ENCODE measurements at places on chromosomes 5 and 9.

- no peak for DNase-seq
These were observed 92.2 kb downstream of the DOCK8 start for GRCh38 chr9:306907-307306.

GRCh38 chr5:74413403-74414048 lies 227.0 kb downstream of the ENC1 start:
- DNase-seq = no peak

DNA sequence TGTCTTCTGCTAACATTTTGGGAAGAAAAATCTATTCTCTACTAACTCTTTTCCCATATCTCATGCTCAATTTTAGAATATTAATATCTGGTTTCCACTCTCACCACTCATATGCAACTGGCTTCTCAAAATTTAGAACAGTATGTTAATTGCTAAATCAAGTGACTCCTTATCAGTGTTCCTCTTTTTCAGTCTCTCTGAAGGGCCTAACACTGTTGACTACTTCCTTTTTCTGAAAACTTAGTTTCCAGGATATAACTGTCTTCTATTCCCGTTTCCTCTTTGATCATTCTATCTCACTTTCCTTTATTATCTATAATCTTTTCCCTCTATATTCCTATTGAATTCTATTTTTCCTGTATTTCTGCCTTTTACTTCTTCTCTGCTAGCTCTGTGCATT lies 1717.2 kb upstream of the C9orf72 start:
- no peak for DNase-seq

DNA sequence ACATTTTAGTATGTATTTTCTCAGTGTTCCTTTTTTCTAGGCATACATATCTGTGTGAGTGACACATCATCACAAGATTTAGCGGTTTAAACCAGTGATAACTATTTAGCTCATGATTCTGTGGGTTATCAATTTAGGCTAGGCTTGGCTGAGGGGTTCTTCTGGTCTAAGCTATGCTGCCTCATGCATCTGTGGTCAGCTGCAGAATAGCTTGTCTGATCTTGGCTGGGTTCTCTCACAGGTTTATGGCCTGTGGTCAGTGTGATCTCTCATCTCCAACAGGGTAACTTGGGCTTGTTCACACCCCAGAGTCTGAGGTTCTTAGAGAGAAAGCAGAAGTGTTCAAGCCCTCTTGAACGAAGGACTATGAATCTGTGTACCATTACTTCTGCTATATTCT lies 363.3 kb downstream of the KDM4C start:
- DNase-seq = no peak

DNA sequence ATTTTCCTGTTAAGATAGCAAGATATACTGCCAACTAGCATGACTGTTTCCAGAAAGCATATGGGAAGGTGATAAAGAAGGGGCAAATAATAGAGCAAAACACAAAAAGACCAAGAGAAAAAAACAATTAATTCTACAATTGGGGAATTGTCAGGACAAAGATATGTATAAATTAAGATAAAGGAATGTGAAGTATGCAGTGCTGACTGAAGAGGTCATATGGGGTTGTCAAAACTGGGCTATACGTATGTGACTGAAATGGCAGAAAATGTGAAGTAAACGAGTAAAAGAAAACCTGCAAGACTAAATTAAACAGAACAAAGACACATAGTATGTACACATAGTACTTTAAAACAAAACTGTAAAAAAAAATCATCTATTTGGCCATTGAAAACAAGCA lies 222.3 kb downstream of the ARL15 start:
- no peak for DNase-seq

DNA sequence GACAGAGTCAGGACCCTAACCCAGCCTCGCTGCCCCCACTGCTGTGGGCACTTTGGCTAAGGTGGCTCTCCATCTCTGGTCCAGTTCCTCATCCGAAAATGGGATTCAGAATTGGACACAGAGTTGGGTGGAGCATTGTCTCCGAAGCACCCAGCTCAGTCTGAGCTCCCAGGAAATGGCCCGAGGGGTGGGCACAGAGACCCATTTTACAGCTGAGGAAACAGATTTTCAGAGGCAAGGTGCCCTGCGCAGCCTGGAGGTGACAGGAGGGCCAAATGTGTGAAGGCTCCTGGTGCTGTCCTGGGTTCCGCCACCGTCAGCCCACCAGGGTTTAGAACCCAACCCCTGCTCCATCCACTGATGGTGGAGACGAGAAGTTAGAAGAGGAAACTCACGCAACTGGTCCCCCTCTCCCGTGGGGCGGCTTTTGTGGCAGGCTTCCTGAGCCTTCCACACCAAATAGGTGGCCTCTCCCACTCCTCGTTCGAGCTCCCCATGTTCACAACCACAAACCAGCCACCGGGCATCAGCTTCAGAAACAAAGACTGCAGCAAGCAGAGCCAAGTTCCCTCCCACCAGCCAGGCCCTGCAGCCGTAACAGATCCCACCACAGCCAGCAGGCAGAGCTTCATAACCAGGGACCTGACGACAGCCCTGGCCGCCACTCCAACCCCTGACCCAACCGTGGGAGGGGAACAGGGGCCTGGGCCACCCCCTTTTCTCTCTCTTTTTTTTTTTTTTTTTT lies 90.9 kb upstream of the LMX1B start:
- no peak for DNase-seq

GRCh38 chr5:38008198-38008597 lies 168.4 kb upstream of the GDNF start:
- DNase-seq = peak; percentile 13

DNA sequence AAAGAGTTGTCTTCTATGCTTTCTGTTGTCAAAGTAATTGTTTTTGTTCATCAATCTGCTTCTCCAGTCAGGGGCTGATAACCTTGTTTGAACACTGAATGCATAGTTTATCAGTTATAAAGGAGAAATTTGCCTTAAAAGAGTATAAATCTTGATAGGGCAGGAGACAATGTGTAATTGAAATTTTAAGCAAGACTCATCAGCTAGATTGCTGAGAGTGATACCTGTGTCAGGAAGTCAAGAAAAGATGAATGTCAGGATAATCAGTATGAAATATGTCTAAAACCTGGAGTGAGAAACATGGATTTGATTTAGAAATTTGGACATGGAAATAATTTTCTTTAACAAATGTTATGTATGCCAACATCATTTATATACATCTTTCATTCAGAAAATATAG lies 1258.1 kb downstream of the EFNA5 start:
- DNase-seq = no peak

GRCh38 chr5:90612919-90613318 lies 54.3 kb downstream of the ADGRV1 start:
- DNase-seq = no peak

All from left lung (tissue), 14 donors.